WTC11 (cell line): ENCODE measurements at places on chromosomes 1 and 21. TPM values are rescaled to one million over a fixed set of nuclear protein-coding genes. Genes with fewer than 3 reads are reported as not detected.

- peaks cover 17% of the 10 kb centered on the region for H3K36me3 ChIP-seq
- H3K4me1 ChIP-seq = 0 out of 2 replicates have a peak, but pooled peaks cover 4% of the 10 kb centered on the region
- H3K27ac ChIP-seq = no peak overlapping the region
These were observed 9.9 kb downstream of the HCRTR1 start for GRCh38 chr1:31627301-31627929.

Gene TDRD5
- 0.66 to 1.1 TPM (median 0.85 TPM) in 3 replicates for total RNA-seq

Gene RGS4
- 0.41 to 3.2 TPM (median 0.92 TPM) in 3 replicates for total RNA-seq

GRCh38 chr21:14542638-14543037 lies 3.5 kb downstream of the SAMSN1 start:
- no peak overlapping the region for H3K4me3 ChIP-seq
- no peak for DNase-seq
- H3K27ac ChIP-seq = no peak overlapping the region
- no peaks in the 10 kb centered on the region for H3K27me3 ChIP-seq

DNA sequence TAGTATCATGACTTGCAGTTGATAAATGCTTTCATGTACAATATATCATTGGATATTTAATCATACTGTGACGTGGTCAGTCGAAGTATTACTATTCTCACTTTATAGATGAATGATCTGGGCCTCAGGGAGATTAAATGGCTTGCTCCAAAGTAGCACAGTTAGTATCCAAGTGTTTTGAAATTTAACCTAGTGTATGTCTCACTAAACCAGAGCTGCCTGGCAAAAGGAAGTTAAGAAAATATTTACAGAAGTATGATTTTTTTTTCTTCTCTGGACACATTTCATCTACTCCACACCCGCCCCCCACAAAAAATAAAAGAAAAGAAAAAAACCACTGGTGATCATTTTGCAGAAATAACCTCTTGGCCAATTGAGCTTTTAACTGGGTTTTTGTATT lies 71.9 kb upstream of the CXADR start:
- peaks cover 12% of the 10 kb centered on the region for H3K27me3 ChIP-seq
- H3K27ac ChIP-seq = no peak overlapping the region
- DNase-seq = no peak

DNA sequence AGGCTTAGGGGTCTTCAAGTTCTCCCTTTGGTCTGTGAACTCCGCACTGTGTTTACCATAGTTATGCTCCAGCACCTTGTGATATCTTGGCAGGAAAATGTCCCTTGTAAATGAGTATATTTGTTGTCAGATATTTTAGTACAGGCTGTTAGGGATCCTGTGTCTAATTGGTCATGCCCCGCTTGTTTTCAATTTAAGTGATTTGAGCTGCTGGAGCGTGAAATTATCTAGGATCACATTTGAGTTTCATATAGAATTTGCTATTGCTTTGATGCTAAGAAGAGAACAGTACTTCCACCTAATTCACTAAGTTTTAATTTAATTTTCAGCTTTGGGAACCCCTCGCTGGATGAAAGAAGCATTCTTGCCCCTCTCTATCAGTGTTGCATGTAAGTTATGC lies 15.4 kb upstream of the TOR3A start:
- H3K4me1 ChIP-seq = no peaks in the 10 kb centered on the region
- no peak overlapping the region for H3K4me3 ChIP-seq
- no peaks in the 10 kb centered on the region for H3K27me3 ChIP-seq
- no peak for DNase-seq

Gene TENT5C
- total RNA-seq = 1.1 to 1.4 TPM (median 1.1 TPM) in 3 replicates

- H3K4me1 ChIP-seq = peaks cover 7% of the 10 kb centered on the region; the same call in 1 of the 2 replicates
- no peaks in the 10 kb centered on the region for H3K36me3 ChIP-seq
- 0 out of 2 replicates have a peak overlapping the region, but pooled peaks have one; percentile 7 for H3K27ac ChIP-seq
These were observed 2164.2 kb downstream of the NCAM2 start for GRCh38 chr21:23162198-23162946.

GRCh38 chr1:247330548-247331171 lies 1.0 kb downstream of the ZNF496 start:
- H3K36me3 ChIP-seq = peaks cover 45% of the 10 kb centered on the region
- no peaks in the 10 kb centered on the region for H3K27me3 ChIP-seq
- DNase-seq = no peak

- no peak overlapping the region for H3K27ac ChIP-seq
- H3K4me3 ChIP-seq = no peak overlapping the region
- peaks cover 14% of the 10 kb centered on the region for H3K36me3 ChIP-seq
- peaks cover 38% of the 10 kb centered on the region for H3K4me1 ChIP-seq
These were observed 3.0 kb downstream of the ITLN2 start for GRCh38 chr1:160951443-160952128.

- no peak overlapping the region for H3K4me3 ChIP-seq
- DNase-seq = no peak
- H3K36me3 ChIP-seq = no peaks in the 10 kb centered on the region
- no peaks in the 10 kb centered on the region for H3K27me3 ChIP-seq
- no peaks in the 10 kb centered on the region for H3K4me1 ChIP-seq
These were observed 62.8 kb upstream of the DPH5 start for GRCh38 chr1:101088431-101088830.

Gene RNF186
- total RNA-seq = not detected in 3 replicates

- H3K4me1 ChIP-seq = no peaks in the 10 kb centered on the region
- DNase-seq = no peak
- H3K27me3 ChIP-seq = peaks cover 6% of the 10 kb centered on the region
- H3K36me3 ChIP-seq = peaks cover 19% of the 10 kb centered on the region
- H3K27ac ChIP-seq = no peak overlapping the region
These were observed 178.9 kb downstream of the PDE4B start for GRCh38 chr1:65971547-65971946.

Gene RBP7
- total RNA-seq = 3.2 to 4.9 TPM (median 4.3 TPM) in 3 replicates

DNA sequence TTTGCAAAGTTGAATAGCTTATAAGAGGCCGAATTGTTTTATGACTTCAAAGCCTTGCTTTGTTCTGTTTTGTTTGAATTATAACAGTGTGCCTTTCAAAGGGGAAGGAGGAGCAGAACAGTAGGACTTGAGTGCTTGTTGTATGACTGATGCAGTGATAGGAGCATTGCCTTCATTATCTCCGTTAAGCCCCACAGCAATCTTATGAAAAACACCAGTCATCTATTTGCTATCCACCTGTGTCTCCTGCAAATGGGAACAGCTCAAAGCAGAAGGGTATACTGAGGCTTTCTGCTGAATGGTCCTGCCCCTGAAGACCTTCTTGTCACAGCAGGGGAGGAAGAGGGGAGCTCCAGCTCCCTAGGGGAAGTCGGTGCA lies 127.5 kb downstream of the RNF220 start:
- peaks cover 54% of the 10 kb centered on the region for H3K4me1 ChIP-seq
- no peak overlapping the region for H3K4me3 ChIP-seq
- no peak overlapping the region for H3K27ac ChIP-seq
- no peaks in the 10 kb centered on the region; the same call in 1 of the 2 replicates for H3K27me3 ChIP-seq
- no peaks in the 10 kb centered on the region for H3K36me3 ChIP-seq

Gene SKI
- total RNA-seq = 75.5 to 88.6 TPM (median 75.6 TPM) in 3 replicates

- no peak overlapping the region for H3K4me3 ChIP-seq
- DNase-seq = peak; percentile 88
- no peaks in the 10 kb centered on the region for H3K27me3 ChIP-seq
- peaks cover 16% of the 10 kb centered on the region for H3K4me1 ChIP-seq
- H3K27ac ChIP-seq = no peak overlapping the region
These were observed 44.4 kb downstream of the NENF start for GRCh38 chr1:212477014-212477679.

DNA sequence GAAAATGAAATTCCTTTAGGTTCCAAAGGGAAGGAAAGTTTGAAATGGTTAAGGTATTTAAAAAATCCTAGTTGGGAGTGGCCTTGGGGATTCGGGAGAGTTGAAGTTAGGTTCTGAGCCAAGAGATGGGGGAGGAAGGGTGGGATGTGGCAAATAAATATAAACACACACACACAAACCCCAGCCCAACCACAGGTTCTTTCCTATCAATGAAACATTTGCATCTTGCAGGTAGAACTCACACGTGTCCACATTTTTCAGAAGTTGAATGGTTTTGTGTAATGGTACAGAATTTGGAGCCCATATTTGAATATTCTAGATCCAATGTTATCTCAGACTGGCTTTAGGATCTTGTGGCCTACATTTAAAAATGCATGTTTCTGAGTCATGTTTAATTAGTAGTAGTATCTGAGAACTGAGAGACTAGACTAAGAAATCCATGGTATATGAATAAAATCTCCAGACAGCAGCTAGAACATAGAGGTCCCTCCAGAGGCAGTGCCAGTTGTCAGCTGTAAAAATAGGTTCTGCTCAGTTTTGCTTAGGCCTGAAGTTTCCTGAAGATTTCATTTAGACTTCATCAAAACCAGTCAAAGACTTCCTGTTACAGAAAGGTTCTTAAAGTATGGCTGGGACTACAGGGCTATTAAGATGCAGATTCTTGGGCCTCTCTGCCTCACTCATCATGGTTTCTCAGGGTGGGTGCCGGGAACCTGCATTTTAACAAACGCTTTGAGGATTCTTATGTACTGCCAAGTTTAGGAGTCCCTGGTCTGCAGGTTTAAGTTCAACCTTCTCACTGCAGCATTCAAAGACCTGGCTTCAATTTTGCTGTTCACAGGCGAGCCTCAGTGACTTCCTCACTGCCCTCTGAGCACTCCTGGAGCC lies 21.3 kb downstream of the RUNX1 start:
- H3K36me3 ChIP-seq = no peaks in the 10 kb centered on the region
- H3K27ac ChIP-seq = no peak overlapping the region
- no peak for DNase-seq
- H3K27me3 ChIP-seq = peaks cover 13% of the 10 kb centered on the region
- peaks cover 33% of the 10 kb centered on the region for H3K4me1 ChIP-seq

DNA sequence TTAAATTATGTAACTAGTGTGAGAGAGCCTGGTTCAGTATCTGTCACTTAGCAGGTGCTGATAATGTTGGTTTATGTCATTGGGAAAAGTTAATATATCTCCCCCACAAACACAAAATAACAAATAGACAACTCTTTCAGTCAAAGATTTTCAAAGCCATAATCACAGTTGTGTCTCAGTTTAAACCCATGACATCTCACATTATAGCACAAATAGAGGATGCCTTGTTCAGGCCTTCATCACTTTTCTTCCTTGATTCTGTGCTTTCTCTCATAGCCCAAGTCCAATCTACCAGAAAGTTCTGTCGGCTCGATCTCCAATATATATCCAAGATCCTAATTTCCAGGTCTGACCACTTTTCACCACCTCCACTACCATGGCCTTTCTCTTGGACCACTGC lies 6.2 kb upstream of the EPS15 start:
- H3K27ac ChIP-seq = no peak overlapping the region
- no peak overlapping the region for H3K4me3 ChIP-seq
- H3K27me3 ChIP-seq = no peaks in the 10 kb centered on the region
- H3K4me1 ChIP-seq = 0 out of 2 replicates have a peak, but pooled peaks cover 5% of the 10 kb centered on the region
- DNase-seq = no peak

Gene KCNK1
- 12.8 to 13.3 TPM (median 13.3 TPM) in 3 replicates for total RNA-seq

GRCh38 chr1:213977909-213978308 lies 9.9 kb upstream of the PROX1 start:
- H3K36me3 ChIP-seq = no peaks in the 10 kb centered on the region
- H3K27ac ChIP-seq = no peak overlapping the region
- H3K4me3 ChIP-seq = no peak overlapping the region; the same call in 1 of the 2 replicates
- H3K27me3 ChIP-seq = peaks cover 74% of the 10 kb centered on the region
- DNase-seq = no peak

GRCh38 chr1:30518186-30518585 lies 205.2 kb downstream of the MATN1 start:
- H3K27me3 ChIP-seq = no peaks in the 10 kb centered on the region
- no peak for DNase-seq
- no peak overlapping the region for H3K4me3 ChIP-seq
- H3K36me3 ChIP-seq = no peaks in the 10 kb centered on the region
- no peak overlapping the region for H3K27ac ChIP-seq
- H3K4me1 ChIP-seq = peaks cover 34% of the 10 kb centered on the region

Gene FALEC
- total RNA-seq = 0.71 to 1.2 TPM (median 1.0 TPM) in 3 replicates

GRCh38 chr21:43702785-43703034 lies 16.2 kb upstream of the PDXK start:
- H3K4me1 ChIP-seq = peaks cover 11% of the 10 kb centered on the region
- peak overlapping the region; percentile 34 for H3K27ac ChIP-seq
- H3K36me3 ChIP-seq = no peaks in the 10 kb centered on the region
- no peak for DNase-seq
- H3K27me3 ChIP-seq = no peaks in the 10 kb centered on the region
- no peak overlapping the region for H3K4me3 ChIP-seq

Gene OR10K1
- total RNA-seq = not detected in 3 replicates

DNA sequence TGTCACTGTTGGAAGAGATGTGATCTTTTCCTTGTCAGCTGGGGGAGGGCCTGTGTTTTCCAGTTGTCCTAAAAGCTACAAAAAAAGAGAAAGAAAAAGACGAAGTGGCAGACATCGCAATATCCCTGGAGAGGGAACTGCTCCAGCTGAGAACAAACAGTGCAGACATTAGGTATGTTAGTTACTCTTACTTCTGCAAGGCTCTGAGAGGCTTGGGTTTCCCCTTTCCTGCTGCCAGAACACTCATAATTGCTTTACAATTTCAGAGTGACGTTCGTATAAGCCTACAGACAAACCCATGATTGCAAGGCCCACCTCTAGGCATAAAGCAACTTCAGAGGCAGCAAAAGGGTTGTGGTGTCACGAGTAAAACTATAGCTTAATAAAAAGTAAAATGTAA lies 31.1 kb downstream of the CD160 start:
- no peak overlapping the region for H3K27ac ChIP-seq
- peaks cover 5% of the 10 kb centered on the region; the same call in 1 of the 2 replicates for H3K36me3 ChIP-seq
- no peaks in the 10 kb centered on the region for H3K27me3 ChIP-seq
- H3K4me3 ChIP-seq = no peak overlapping the region

Gene NUP210L
- total RNA-seq = 0.02 to 0.09 TPM in 2 of 3 replicates, not detected in the other

GRCh38 chr1:40155135-40155534 lies 6.1 kb upstream of the RLF start:
- H3K4me1 ChIP-seq = no peaks in the 10 kb centered on the region
- no peaks in the 10 kb centered on the region for H3K36me3 ChIP-seq
- no peak for DNase-seq
- H3K27ac ChIP-seq = no peak overlapping the region
- H3K4me3 ChIP-seq = no peak overlapping the region
- peaks cover 3% of the 10 kb centered on the region; the same call in 1 of the 2 replicates for H3K27me3 ChIP-seq

DNA sequence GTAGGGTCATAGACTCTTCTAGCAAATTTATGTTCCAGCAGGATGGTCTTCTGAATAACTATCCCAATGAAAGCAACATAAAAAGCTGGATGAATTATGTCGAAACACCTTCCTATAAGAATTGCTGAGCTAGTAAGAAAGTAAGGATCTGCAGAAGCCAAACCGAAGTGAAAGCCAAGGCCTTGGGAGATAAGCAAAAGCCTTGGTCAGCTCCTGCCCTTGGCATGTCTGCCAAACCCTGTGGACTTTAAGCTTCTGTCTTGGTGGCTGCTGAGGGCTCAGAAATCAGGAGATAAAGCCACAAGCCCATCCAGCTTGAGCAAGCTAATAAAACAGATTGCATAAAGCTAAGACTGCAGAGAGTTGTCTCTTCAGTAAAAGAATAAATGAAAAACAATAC lies 81.2 kb upstream of the KCND3 start:
- H3K4me3 ChIP-seq = no peak overlapping the region
- peaks cover 32% of the 10 kb centered on the region for H3K36me3 ChIP-seq
- no peak for DNase-seq

Gene RAB13
- 117 to 126 TPM (median 119 TPM) in 3 replicates for total RNA-seq

- no peak overlapping the region for H3K4me3 ChIP-seq
- no peak overlapping the region for H3K27ac ChIP-seq
- H3K36me3 ChIP-seq = no peaks in the 10 kb centered on the region
- H3K27me3 ChIP-seq = no peaks in the 10 kb centered on the region; the same call in 1 of the 2 replicates
- DNase-seq = no peak
These were observed 7.0 kb upstream of the USP24 start for GRCh38 chr1:55222152-55222551.
